ENCODE measurements at places on chromosomes 3 and 15.

- no peak for DNase-seq
These were observed 184.0 kb downstream of the GOLGA6L6 start for GRCh38 chr15:20357481-20358065.

GRCh38 chr15:33126559-33127290 lies 67.8 kb downstream of the FMN1 start:
- peak; percentile 67 for DNase-seq

DNA sequence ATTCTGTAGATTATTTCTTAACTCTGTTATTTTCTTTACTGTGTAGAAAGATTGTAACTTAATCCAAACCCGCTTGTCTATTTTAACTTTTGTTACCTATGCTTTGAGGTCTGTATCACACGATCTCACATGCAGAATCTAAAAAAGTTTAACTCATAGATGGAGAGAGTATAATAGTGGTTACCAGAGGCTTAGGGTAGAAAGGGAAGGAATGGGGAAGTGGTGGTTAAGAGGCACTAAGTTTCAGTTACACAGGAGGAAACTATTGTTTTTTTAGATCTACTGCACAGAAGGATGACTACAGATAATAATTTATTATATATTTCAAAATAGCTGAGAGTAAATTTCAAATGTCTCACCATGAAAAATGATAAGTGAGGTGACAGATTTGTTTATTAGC lies 515.2 kb downstream of the RSL24D1 start:
- no peak for DNase-seq

GRCh38 chr3:195102609-195103467 lies 168.1 kb downstream of the XXYLT1 start:
- peak; percentile 94 for DNase-seq

GRCh38 chr3:47012342-47013230 lies 33.1 kb downstream of the NBEAL2 start:
- no peak for DNase-seq

- no peak for DNase-seq
These were observed 23.1 kb downstream of the PHLDB2 start for GRCh38 chr3:111882194-111882593.

- no peak for DNase-seq
These were observed 753.4 kb upstream of the CFAP20DC start for GRCh38 chr3:59803268-59803667.

- DNase-seq = no peak
These were observed 1.5 kb downstream of the PLCL2 start for GRCh38 chr3:16886303-16886683.

GRCh38 chr3:127092776-127093175 lies 100.2 kb upstream of the PRR23E start:
- DNase-seq = no peak

DNA sequence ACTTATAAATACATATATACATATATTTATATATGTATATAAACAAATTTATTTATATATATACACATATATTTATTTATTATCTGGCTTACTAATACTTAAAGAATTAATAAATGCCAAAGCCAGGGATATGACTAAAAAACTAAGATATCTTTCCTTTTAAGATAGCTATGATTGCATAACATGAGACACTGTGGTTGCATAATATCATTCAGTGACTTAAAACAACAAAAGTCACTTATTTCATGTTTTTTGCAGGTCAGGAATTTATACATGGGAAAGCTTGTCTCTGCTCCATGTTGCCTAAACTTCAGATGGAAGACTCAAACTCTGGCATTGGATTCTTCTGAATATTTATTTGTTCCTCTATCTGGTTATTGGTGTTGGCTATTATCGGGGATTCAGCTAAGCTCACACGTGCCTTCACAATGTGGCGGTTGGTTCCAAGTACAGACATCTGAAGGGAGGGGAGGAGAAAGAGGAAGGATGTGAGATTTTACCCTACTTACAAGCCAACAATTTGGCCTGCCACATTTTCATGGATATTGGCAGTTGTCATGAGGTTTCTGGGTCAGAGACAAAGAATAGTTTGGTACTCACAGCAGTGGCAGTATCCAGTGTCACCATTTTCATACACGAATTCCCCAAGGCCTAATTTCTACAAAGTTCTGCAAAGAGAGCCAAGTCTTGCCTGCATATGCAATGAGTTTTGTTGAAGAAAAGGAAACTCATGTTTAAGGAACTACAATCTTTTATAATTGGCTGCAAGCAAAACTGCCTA lies 381.6 kb downstream of the EPHA3 start:
- no peak for DNase-seq

- no peak for DNase-seq
These were observed 16.4 kb downstream of the NECTIN3 start for GRCh38 chr3:111087924-111088469.

GRCh38 chr15:80123034-80123433 lies 29.8 kb upstream of the FAH start:
- DNase-seq = no peak

DNA sequence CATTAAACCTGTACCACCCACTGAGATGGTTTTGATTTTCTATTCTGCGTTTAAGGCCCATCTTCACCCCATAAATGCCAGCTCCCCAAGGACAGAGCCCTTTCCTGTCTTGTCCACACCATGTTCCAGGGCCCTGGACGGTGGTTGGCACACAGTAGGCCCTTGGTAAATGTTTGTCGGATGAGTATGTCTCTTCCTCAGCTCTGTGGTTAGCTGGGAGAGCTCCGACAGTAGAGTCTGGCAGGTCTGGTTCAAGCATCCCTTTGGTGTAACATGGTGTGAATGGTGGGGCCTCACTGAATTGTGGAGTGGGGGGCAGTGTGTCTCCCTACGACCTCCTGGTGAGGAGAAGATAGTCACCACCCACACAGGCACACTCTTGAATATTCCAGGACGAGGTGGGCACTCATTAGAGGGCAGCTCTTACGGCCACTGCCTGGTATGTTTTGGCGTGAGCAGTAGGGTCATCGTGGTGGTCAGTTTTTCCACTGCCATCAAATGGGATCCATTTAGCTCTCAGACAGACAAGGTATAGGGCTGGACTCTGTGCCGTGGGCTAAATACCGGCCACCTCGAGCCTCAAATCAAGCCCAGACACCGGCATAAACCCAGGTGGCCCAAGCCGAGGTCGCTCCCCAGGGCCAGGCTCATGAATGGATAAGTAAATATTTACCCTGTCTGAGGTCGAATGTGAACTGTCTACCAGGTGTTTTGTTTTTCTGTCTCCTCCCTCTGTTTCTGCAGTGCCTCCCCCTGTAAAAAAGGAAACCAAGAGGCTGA lies 61.3 kb downstream of the SMAD3 start:
- no peak for DNase-seq

DNA sequence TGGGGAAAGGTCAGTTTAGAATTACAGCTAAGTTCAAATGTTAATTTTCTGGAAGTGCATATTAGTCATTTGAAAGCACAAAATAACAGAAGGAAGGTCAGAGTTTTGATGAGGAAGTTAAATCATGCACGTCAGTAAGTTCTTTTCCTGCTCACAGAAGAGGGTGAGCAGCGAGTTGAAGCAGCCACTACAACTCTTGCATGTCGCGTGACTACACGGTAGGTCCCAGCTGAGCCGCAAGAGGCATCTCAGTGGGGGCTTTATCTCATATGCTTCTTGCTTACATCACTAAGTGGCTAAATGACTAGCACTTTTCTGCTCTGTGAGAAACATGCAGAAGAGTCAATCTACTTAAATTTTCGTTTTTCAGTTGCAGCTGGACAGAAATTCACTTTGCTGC lies 21.3 kb upstream of the SEC62 start:
- DNase-seq = no peak

GRCh38 chr3:144097163-144097562 lies 125.5 kb downstream of the DIPK2A start:
- DNase-seq = no peak

- DNase-seq = no peak
These were observed 24.9 kb upstream of the DHX36 start for GRCh38 chr3:154349223-154349622.

- peak; percentile 66 for DNase-seq
These were observed 2.3 kb downstream of the B3GNT5 start for GRCh38 chr3:183255348-183255730.

GRCh38 chr3:40843851-40844548 lies 319.2 kb downstream of the ZNF621 start:
- no peak for DNase-seq

- DNase-seq = no peak
These were observed 7.3 kb upstream of the CYP11A1 start for GRCh38 chr15:74374648-74375302.

- no peak for DNase-seq
These were observed 314.7 kb upstream of the CNTN4 start for GRCh38 chr3:1783995-1784394.

DNA sequence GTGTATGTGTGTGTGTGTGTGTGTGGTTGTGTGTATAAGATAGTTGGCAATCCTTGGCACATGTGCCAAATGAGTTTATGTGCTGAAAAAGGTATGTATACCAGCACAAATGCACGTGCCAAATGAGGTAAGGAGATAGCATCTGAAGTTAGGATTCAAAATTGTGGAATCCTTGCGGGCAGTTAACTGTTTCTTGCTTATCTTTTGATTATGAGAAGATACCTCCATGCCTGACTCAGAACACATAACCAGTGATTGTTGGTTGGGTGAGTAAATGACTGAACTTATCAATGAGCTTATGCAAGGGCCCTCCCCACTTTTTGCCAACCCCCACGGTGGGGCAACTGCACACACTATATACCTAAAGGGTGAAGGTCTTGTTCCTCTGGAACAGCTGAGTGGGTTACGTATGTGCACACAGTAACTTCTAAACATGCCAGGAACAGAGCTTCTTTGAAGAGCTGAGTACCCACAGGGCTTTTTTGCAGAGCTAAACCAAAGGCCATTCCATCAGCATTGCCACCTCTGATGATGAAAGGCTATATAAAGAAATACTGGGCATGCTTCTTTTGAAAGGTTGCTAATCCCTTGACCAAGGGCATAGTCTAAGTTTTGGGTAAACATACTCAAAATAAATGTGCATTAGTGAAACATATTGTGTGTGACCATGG lies 60.1 kb downstream of the MEIS2 start:
- no peak for DNase-seq

DNA sequence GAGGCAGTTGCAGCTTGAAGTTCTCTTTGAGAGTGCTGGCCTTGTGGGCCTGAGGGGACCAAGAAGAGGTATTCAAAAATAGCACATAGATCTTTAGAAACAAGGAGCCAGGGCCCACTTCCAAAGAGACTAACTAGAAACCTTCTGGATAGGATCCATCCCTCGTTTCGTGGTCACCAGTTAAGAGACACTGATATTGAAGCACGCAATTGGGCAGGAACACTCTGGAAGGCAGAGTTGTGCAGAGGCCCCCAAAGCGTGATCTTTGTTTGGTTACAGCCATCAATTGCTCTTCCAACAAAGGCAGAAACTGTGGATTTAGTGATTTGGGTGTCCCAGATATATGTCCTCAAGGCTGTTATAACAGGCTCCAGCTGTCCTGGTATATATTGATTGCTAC lies 46.7 kb upstream of the ACAN start:
- DNase-seq = no peak

DNA sequence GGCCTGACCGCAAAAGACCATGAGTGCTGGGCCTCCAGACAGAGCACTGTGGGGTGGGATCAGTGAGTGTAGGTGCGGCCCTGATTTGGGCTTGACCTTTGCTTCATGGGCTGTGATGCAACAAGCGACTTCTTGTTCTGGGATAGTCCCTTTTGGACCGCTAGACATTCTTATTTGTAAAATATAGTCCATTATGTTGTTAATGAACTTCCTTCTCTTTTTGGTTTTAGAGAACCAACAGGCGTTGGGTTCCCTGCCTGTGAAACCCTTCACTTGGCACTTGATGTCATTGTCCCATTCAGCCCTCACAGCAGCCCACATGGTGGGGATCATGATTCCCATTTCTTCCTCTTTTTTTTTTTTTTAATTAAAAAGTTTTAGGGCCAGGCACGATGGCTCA lies 15.8 kb upstream of the TRH start:
- DNase-seq = no peak

- DNase-seq = no peak
These were observed 11.7 kb upstream of the DUSP7 start for GRCh38 chr3:52068055-52068571.

GRCh38 chr3:52834871-52835501 lies at the start of gene MUSTN1:
Gene MUSTN1, minus strand, starts transcription at chr3:52835019. Its CDS starts 71 bp downstream, at chr3:52834948.
- DNase-seq = no peak

DNA sequence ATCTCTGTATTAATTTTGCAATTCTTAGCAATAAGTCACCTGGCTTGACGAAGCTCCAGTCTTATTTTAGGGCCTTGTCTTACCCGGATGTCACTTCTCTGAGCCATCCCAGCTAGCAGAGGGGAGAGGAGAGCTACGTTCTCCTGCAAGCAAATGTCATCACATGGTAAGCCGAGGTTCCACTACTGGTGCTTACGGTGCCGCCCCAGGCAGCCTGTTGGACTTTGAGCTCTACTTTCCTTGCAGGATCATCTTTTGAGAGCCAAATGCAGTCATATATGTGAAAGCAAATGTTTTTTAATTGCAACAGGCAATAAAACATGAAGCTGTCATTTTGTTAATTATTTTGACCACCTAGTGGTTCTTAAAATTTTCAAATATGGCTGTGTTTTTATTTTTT lies 140.9 kb downstream of the FAM43A start:
- DNase-seq = no peak

DNA sequence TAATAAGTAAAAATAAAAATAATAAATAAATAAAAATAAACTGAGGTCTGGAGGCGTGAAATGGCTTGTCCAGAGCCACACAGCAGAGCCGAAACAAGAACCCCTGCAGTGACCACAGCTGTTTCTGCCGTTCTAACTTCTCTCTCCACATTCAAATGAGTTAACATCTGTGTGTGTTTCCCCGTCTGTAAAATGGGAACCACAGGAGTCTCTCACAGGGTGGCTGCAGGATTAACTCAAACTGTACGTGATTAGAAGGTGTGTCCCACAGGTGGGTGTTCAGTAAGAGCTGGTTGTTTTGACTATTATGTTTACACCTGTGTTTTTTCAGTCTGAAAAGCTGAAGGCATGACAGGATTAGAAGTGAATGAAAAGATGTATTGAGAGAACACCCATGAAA lies 27.0 kb upstream of the MUC4 start:
- DNase-seq = no peak

DNA sequence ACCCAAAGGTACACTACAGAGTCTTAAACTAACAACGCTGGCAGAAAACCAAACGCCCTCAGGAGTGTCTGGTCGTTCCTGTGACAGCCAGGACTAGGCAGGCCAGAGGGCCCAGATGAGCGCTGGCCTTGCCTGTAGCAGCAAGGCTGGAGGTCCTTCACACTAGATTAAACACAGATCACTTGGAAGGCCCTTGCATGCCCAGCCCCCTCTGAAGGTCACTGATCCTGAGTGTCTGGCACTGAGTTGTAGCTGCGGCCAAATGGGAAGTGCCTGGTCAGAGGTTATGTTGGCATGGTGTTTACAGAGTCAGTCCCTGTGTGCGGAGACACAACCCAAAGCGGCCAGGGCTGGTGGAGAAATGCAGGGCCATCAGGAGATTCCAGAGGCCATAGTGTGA lies 58.9 kb downstream of the ZNF621 start:
- no peak for DNase-seq

GRCh38 chr3:57729334-57730045 lies 26.6 kb upstream of the SLMAP start:
- DNase-seq = no peak

DNA sequence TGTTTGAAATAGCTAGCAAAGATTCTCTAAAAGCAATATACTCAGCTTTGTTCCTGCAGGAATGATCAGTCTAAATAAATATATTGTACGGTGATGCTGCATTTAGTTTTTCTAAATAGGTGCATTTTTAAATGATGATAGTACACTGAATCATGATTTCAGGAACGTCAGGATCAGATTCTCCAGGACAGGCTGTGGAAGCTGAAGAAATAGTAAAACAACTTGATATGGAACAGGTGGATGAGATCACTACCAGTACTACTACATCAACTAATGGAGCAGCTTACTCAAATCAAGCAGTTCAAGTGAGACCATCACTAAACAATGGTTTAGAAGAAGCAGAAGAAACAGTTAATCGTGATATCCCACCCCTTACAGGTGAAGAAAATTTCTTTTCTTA lies 46.3 kb upstream of the EIF3J start:
- DNase-seq = peak; percentile 48

Measured in kidney glomerular epithelial cell (primary cell).